ENCODE measurements at places on chromosomes 3 and 15.

- no peak for DNase-seq
Observed at GRCh38 chr15:22827125-22827524, 11.3 kb upstream of the NIPA2 start.

GRCh38 chr15:33135355-33135781 lies 59.1 kb downstream of the FMN1 start:
- DNase-seq = no peak

DNA sequence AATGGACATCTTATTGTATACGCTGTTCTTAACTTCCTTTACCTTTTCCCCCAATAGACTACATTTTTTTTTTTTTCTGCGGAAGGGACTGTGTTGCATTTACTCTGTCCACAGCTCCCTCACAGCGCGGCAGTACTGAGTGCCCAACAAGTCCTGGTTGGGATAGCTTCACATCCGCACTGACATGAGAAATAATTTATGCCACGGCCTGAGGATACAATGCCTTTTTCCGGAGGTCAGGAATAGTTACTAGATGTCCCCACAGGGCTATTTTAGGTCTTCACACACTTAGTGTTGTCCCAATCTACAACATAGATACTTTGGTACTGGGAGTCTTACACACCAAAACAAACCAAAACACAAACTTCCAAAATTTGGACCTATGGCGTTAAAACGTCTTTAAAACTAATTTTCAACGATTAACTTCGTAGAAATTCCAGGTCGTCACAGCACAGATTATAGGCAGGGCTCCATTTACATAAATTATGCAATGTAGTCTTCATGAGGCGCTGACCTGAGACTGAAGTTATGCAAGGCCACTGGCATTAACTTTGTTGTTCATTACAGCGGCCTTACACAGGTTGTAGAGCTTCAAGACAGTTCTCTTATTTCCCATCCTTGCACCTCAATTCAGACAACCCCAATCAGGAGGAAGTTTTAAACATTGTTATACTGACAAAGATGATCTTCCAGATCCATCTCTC lies 989 bp upstream of the PPIB start:
- no peak for DNase-seq

GRCh38 chr3:124920718-124921117 lies 13.8 kb downstream of the MUC13 start:
- no peak for DNase-seq

- DNase-seq = no peak
Observed at GRCh38 chr3:72675243-72675642, 173.0 kb downstream of the SHQ1 start.

DNA sequence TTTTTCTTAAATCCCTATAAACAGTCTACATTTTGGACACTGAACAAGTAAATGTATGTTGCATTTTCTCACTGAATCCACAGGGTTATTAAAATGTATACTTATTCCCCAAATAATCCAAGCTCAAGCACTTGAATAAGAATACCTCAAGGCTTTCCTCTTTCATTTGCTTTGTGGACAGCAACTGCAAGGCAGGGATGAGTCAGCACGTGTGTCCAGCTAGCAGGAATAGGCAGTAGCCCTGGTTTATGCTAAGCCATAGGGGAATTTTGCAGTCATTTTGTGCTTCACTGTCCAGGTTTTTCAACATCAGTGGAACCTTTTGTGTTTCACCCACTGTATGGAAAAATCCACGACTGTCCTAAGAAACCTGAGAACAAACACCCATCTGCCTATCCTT lies 96.7 kb upstream of the KCNMB2 start:
- no peak for DNase-seq

- peak; percentile 31 for DNase-seq
Observed at GRCh38 chr15:78035321-78035751, 42.2 kb downstream of the TBC1D2B start.

DNA sequence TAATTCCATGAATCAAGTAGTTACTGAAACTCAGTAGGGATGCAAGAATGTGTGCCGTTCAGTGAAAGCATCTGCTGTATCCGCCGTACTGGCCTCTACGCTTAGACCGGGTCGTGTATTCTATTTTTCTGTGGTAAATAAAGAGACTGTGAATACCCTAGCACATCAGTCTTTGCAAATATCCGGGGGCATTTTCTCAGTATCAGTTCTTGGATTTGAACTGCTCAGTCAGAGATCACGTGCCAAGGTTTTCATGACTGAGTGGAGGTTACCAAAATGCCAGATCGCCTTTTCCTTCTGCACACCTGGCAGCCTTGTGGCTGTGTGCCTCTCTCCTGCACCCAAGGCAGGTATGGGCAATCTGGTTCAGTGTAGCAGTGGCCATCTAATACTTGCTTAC lies 377.0 kb downstream of the OCA2 start:
- no peak for DNase-seq

DNA sequence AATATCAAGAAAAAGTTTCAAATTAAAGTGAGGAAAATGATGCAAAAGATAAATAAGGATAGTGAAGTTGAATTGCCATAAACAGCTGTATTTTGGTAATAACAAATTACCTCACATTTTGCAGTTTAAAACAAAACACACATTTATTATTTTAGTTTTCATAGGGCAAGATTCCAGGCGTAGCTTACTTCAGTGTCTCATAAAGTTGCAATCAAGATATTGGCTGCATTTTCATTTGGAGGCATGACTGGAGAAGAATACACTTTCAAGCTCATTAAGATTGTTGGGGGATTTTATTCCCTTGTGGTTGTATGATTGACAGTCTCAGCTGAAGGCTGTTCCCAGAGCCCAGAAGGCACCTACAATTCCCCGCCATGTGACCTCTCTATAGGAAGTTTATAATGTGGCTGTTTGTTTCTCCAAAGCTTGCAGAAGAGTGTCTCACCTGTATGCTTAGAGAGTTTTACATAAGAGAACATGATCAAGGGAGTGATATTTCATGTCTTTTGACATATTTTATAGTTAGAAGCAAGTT lies 151.4 kb downstream of the OTOL1 start:
- DNase-seq = no peak

Data from activated T-cell treated with anti-CD3 and anti-CD28 coated beads for 4 hours (primary cell).